Spinal cord (tissue), 10 donors: ENCODE measurements at places on chromosomes 7 and 10. TPM values are rescaled to one million over a fixed set of nuclear protein-coding genes. Genes with fewer than 3 reads are reported as not detected.

- H3K36me3 ChIP-seq = peaks cover 2% of the 10 kb centered on the region
- no peaks in the 10 kb centered on the region for H3K27me3 ChIP-seq
- no peak for DNase-seq
- no peak overlapping the region for H3K27ac ChIP-seq
- peaks cover 2% of the 10 kb centered on the region for H3K4me1 ChIP-seq
- no peak overlapping the region for H3K4me3 ChIP-seq
Measured at GRCh38 chr7:131527456-131527855, 29.0 kb downstream of the PODXL start.

DNA sequence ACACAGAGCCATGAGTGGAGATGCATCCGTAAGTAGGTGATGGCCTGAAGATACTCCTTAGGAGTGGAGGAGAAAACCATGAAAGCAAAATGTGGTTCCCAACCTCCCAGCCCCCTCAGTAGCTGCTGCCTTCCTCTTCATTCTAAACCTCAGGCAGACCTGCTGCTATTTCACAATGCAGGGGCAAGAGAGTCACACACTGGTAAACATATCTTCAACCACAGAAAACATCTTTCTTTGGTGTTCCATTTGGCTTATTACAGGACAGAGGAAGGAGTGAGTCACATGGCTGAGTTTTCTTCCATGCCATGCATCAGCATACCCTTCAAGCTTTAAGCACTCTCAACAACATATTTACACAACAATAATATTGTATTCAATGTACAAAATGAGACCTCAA lies 342.1 kb downstream of the BMPER start:
- H3K27me3 ChIP-seq = no peaks in the 10 kb centered on the region
- H3K27ac ChIP-seq = no peak overlapping the region
- no peak overlapping the region for H3K4me3 ChIP-seq
- H3K4me1 ChIP-seq = no peaks in the 10 kb centered on the region

The PTER gene
- polyA plus RNA-seq = 9.9 TPM

DNA sequence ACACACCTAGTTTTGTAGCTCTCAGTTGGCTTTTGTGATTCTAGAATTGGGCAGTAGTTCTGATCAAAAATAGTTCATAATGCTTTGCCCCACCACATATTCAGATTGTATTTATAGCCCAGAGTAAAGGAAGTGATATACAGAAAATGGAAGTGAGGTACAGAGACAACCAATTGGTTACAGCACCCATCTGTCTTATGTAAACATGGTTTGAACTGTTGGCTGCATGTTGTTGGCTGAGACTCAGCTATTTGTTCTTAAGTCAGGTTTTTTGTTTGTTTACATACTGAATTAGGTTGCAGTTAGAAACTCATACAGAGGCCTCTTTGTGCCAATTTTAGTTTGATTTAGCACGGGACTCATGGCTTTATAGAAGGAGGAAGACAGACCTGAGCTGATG lies 158.9 kb upstream of the GPR26 start:
- peaks cover 6% of the 10 kb centered on the region for H3K27me3 ChIP-seq
- H3K27ac ChIP-seq = no peak overlapping the region
- no peak overlapping the region for H3K4me3 ChIP-seq
- peaks cover 3% of the 10 kb centered on the region for H3K4me1 ChIP-seq
- H3K36me3 ChIP-seq = no peaks in the 10 kb centered on the region

GRCh38 chr7:157559596-157560257 lies 222.9 kb downstream of the DNAJB6 start:
- no peak overlapping the region for H3K27ac ChIP-seq
- H3K4me3 ChIP-seq = no peak overlapping the region
- H3K36me3 ChIP-seq = peaks cover 55% of the 10 kb centered on the region
- no peaks in the 10 kb centered on the region for H3K27me3 ChIP-seq
- peaks cover 13% of the 10 kb centered on the region for H3K4me1 ChIP-seq
- DNase-seq = no peak

DNA sequence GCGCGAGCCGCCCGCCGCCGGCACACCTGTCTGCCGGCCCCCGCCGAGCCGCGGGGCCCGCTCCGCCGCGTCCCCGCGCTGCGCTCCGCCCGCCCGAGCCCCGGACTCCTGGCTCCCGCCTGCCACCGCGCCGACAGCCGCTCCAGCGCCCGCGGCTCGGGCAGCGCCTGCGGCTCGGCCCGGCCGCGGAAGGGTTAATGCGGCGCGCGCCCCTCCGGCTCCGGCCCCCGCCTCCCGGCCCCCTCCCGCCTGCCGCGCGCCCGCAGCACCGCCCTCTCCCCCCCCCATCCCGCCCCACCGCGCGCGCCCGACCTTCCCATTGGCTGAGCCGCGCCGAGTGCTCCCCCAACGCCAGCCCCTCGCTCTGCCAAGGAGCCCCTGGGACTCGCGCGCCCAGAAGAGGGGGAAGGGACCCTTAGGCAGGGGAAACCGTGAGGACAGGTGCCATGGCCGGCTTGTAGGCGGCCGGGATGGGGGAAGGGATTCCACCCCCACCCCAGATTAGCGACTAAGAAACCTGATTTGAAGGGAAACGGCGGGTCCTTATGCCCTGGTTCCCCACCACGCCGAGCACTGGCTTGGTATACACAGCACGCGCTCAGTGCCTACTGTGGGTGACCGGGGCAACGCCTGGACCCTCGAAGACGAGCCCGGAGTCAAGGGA lies at the start of gene KCNH2:
TSS of gene KCNH2 (minus strand) at position 196 of the 664 bp plus-strand sequence. CDS start 408 bp downstream, outside the sequence.
- no peaks in the 10 kb centered on the region for H3K27me3 ChIP-seq
- no peak for DNase-seq
- peak within 1 kb of the TSS; percentile 41 for H3K4me3 ChIP-seq
- peaks cover 9% of the 10 kb centered on the region for H3K36me3 ChIP-seq
- peak within 1 kb of the TSS; percentile 87 for H3K27ac ChIP-seq

- no peak overlapping the region for H3K27ac ChIP-seq
- H3K27me3 ChIP-seq = no peaks in the 10 kb centered on the region
- H3K36me3 ChIP-seq = no peaks in the 10 kb centered on the region
- H3K4me1 ChIP-seq = no peaks in the 10 kb centered on the region
Measured at GRCh38 chr7:102895602-102896001, 17.2 kb upstream of the LRRC17 start.

- H3K27me3 ChIP-seq = no peaks in the 10 kb centered on the region
- no peak overlapping the region for H3K4me3 ChIP-seq
- H3K4me1 ChIP-seq = peaks cover 6% of the 10 kb centered on the region
- DNase-seq = no peak
- H3K27ac ChIP-seq = no peak overlapping the region
- no peaks in the 10 kb centered on the region for H3K36me3 ChIP-seq
Measured at GRCh38 chr10:52954407-52954806, 181.8 kb upstream of the MBL2 start.

The FGFR2 gene
- 103 TPM for polyA plus RNA-seq

DNA sequence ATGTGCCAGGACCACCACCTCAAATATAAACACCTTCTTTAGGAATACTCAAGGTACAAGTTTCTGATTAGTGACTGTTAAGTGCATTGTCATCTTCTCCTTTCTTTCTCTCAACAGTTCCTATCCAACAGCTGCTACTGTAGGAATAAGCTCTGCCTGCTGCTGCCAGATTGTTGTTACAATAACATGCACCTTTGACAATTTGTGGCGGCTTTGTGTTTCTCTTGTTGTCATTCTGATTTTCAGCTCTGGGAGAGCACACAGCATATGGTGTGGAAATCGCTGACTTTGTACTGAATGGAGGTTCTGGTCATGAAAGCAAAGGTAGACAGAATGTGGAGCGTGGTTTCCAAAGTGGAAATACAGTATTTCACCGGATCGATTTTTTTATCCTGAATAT lies 182.8 kb downstream of the SEC23IP start:
- H3K27me3 ChIP-seq = no peaks in the 10 kb centered on the region
- no peak for DNase-seq
- H3K4me3 ChIP-seq = no peak overlapping the region
- H3K36me3 ChIP-seq = no peaks in the 10 kb centered on the region
- H3K4me1 ChIP-seq = no peaks in the 10 kb centered on the region
- no peak overlapping the region for H3K27ac ChIP-seq

GRCh38 chr10:663831-664251 lies 25.6 kb downstream of the DIP2C start:
- DNase-seq = peak; percentile 80
- H3K36me3 ChIP-seq = peaks cover 12% of the 10 kb centered on the region
- peak overlapping the region; percentile 71 for H3K27ac ChIP-seq
- no peaks in the 10 kb centered on the region for H3K27me3 ChIP-seq

GRCh38 chr7:51227861-51228260 lies 88.7 kb downstream of the COBL start:
- no peak overlapping the region for H3K27ac ChIP-seq
- no peak overlapping the region for H3K4me3 ChIP-seq
- no peak for DNase-seq
- H3K4me1 ChIP-seq = peaks cover 22% of the 10 kb centered on the region

DNA sequence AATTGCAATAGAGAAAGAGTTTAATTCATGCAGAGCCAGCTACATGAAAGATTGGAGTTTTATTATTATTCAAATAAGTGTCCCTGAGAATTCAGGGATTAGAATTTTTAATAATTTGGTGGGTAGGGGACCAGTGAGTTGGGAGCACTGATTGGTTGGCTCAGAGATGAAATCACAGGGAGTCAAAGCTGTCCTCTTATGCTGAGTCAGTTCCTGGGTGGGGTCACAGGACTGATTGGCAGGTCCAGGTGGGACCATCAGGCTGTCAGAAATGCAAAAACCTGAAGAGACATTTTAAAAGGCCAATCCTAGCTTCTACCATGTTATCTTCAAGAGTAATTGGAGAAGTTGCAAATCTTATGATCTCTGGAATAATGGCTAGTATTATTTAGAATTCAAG lies 56.0 kb upstream of the KAT6B start:
- DNase-seq = no peak
- H3K4me1 ChIP-seq = no peaks in the 10 kb centered on the region
- no peak overlapping the region for H3K4me3 ChIP-seq

DNA sequence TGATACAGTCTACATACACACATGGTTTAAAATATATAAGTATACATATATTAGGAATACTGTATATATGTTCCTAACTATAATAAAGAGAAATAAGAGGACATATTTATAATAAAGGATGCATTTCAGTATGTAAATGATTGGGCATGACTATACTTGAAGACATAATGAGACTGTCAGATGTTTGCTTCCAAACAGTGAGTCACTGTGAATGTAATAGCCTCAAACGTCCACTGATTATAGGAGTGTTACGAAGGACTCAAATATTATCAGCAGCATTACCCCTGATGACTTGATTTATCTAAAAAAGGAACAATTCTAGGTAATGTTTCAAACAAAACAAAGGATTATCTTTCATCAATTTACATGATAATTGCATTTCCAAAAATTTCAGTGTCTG lies 39.9 kb upstream of the NRBF2 start:
- H3K4me3 ChIP-seq = no peak overlapping the region
- no peak overlapping the region for H3K27ac ChIP-seq
- no peak for DNase-seq
- no peaks in the 10 kb centered on the region for H3K27me3 ChIP-seq

The SLC18A3 gene
- 17.0 TPM for polyA plus RNA-seq

DNA sequence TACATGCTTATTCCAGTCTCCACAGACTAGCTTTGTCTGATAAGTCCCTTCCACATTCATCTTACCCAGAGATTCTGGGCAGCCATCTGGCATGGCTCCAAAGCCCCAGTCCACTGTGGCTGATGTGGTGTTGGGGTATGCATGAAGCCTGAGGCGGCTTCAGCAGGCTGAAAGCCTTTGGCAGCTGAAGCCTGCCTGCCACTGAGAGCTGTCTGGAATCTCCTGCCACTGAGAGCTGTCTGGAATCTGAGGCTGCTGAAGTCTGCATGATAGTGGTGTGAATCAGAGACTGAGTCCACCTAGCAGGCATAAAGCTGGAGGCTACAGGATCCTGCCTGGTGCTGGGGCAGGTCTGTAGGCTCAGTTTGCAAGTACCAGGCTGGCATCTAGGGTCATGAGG lies 87.1 kb downstream of the DYNC1I1 start:
- DNase-seq = no peak
- no peaks in the 10 kb centered on the region for H3K27me3 ChIP-seq
- H3K4me1 ChIP-seq = no peaks in the 10 kb centered on the region
- H3K4me3 ChIP-seq = no peak overlapping the region
- no peak overlapping the region for H3K27ac ChIP-seq
- no peaks in the 10 kb centered on the region for H3K36me3 ChIP-seq

DNA sequence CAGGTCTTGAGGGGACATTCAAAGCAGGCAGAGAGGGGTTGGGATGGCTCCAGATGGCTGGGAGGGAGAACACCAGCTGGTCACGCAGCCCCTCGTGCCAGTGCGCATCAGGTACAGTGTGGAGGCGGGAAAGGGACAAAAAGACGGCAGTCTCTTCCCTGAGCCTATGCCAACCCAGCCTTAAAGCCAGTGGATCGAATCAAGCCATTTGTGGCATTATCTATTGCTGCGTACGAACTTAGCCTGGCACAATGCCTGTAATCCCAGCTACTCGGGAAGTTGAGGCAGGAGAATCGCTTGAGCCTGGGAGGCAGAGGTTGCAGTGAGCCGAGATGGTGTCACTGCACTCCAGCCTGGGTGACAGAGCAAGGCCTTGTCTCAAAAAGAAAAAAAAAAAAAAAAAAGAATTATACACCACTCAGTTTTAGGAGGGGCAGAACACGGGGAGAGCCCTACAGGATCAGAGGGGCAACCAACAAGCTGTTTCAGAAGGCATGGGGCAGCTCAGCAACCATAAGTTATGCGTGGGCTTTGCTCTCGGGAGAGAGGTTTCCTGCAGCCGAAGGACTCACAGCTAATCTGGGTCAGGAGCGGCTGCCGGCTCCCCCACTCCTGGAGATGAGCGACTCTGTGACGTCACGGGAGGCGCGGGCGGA lies 356 bp upstream of the NDUFB2 start:
- DNase-seq = peak; percentile 89
- H3K4me1 ChIP-seq = peaks cover 26% of the 10 kb centered on the region
- H3K4me3 ChIP-seq = peak overlapping the region; percentile 87
- peak overlapping the region; percentile 99 for H3K27ac ChIP-seq
- peaks cover 18% of the 10 kb centered on the region for H3K36me3 ChIP-seq

DNA sequence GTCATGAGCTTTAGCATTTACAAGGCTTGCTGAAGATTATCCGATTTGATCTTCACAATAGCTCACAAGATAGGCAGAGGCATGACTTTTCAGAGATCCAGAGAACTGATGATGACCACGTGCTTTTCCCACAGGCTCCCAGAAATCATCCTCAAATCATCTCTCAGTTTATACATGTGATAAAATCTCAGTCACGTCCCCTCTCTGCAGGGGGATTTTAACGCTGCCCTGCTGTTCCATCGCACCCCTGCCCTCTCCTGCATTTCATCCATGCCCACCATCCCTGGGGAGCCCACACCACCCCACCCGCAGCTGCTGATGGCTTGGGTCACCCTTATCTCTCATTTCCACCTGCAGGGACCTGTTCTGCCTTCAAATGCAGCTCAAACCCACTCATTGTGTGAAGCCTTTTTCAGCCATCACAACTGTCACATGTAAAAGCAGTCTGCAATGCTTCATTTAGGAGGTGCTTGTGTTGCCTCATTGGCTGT lies 141.8 kb downstream of the DIP2C start:
- peaks cover 7% of the 10 kb centered on the region for H3K36me3 ChIP-seq
- H3K4me3 ChIP-seq = no peak overlapping the region
- DNase-seq = no peak
- H3K4me1 ChIP-seq = peaks cover 38% of the 10 kb centered on the region

GRCh38 chr10:3008518-3009195 lies 58.7 kb upstream of the PFKP start:
- no peak overlapping the region for H3K27ac ChIP-seq
- no peaks in the 10 kb centered on the region for H3K36me3 ChIP-seq
- no peak overlapping the region for H3K4me3 ChIP-seq
